ENCODE measurements at places on chromosomes 5 and 9.

- no peak for DNase-seq
These were observed 1.1 kb downstream of the EIF4E1B start for GRCh38 chr5:176631383-176632200.

GRCh38 chr9:31005086-31005665 lies 1379.3 kb upstream of the ACO1 start:
- no peak for DNase-seq

DNA sequence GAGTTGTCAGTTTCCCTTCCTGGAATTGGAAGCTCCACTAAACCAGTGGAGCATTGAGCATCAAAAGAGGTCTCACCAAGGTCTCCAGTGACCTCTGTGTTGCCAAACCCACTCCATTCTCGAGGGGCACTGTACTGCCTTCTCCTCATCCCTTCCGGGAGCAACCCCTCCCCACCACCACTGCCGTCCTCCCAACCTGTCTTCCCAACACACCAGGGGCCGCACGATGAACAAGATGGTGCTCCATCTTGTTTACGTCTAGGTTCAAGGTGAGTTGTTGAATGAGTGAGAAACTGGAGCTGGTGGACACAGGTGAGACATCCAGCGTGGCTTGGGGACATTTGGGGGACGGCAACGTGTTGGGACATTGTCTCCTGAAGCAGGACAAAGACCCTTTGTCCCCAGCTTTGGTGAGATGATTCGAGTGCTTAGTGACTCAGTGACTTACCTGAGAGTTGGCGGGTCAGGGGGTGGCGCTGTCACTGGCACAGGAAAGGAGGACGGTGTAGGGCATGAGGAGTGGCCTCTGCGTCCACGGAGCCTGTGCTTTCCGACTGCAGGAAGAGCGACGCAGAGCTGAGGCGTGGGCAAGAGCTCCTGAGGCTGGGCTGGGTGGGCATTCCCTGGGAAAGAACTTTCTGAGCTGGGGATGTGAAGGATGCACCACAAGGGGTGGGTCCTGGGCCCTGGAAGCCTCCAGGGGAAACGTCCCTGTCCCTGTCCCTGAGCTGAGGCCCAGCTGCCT lies 44.8 kb upstream of the RNU6ATAC start:
- no peak for DNase-seq

DNA sequence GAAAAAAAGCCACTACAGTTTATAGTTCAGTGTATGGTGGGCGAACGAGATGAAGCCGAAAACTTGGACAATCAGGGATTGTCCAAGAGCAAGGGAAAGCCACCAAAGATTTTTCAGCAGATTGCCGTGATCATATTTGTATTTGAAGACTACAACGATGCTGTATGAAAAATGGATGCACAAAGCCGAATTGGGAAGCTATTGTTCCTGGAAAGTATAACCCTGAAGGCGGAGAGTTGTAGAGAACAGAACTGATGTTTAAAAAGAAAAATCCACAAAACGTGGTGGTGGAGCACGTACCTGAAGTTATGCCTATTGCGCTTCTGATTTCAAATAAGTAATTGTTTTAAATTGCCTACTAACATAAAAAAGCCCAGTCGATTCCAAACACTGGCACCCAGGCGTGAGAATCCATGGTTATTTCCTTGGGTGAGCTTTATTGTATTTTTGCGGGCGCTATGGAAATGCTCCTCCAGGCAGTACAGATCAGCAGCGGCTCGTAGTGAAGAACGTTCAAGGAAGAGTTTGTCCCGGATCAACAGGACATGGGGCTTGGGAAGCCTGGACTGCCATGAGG lies 772 bp upstream of the TARS1 start:
- no peak for DNase-seq

GRCh38 chr9:114515528-114515927 lies 10.3 kb upstream of the WHRN start:
- DNase-seq: no peak

- DNase-seq: no peak
These were observed 50.8 kb downstream of the AQP7 start for GRCh38 chr9:33351547-33351946.

DNA sequence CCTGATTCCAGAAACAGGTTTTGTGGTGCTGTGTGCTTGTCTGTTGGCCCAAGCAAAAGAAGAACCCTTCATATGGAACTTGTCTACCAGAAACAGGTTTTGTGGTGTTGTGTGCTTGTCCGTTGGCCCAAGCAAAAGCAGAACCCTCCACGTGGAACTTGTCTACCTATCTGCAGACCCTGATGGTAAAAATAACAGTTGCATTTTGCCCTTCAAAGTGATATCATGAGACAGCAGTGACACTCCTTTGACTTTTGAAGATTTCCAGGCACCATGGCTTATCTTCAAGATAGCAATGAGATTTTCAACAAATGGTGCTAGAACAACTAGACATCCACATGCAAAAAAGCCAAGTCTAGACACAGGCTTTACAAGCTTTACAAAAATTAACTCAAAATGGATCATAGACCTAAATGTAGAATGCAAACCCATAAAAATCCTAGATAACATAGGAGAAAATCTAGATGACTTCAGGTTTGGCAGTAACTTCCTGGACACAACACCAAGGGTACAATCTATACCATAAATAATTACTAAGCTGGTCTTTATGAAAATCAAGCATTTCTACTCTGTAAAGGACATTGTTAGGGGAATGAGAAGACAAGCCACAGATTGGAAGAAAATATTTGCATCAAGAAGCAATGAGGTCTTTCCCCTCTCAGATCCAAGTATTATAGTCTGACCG lies 16.8 kb downstream of the MACROH2A1 start:
- no peak for DNase-seq

DNA sequence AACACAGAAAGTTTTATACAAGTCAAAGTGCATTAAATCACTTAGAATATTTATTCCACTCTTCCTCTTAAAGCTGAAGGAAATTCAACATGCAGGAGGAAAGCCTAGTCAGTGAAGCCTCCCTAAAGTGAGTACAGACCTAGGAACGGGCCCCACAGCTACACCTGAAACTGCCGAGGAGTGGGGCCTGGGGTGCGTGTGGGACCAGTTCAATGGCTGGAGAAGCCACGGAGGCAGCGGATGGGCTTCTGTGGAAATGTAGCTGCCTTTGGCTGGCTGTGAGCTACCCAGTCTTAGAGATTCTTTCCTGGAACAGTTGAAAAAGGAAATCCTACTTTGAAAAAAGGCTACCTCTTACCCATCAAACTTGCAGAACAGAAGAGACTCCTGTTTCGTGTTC lies 16.6 kb downstream of the ARPC5L start:
- DNase-seq: no peak

DNA sequence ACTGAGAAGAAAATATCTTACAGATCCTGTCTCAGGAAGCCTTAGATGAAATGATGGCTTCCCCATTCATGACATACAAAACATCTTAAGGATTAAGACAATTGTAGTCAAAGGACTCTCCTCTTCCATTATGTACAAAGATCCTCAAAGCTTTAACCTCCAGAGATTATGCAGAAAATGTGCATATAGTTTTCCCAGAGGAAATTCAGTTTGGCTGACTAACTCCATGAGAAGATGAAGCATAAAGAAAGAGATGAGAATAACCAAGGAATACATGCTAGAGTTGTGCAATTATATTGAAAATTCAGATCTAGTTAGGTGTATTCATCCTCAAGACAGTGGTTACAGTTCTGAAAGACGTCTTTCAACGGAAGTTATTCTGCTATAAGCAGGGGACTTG lies 18.6 kb upstream of the NDUFS4 start:
- no peak for DNase-seq

Data from stimulated activated CD4-positive, alpha-beta T cell treated with anti-CD3 and anti-CD28 coated beads, Interleukin-15, amount 100 ng/mL, for 1 hour (primary cell).